ENCODE measurements at places on chromosomes 3 and 15.
A peak's percentile ranks its signal among the peaks of the same experiment; 100 is the strongest.

DNA sequence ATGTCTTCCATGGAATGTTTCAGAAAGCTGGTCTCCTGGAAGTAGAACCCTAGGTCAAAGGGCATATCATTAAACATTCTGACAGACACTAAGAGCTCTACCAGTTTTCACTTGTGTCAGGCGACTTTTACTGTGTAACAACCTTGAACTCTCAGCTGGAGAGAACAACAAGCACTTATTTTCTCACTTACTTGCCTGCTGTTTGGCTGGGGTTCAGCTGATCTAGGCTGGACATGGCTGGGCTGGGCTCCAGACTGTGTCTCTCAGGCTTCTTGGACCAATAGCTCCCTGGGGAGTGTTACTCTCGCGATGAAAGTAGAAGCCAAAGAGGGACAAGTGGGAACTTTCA is 527.3 kb downstream of the SHQ1 start:
- DNase-seq, result no peak

GRCh38 chr3:64653101-64653500 is 34.7 kb downstream of the ADAMTS9 start:
- DNase-seq, result no peak

- no peak for DNase-seq
Observed at GRCh38 chr3:48434591-48435222, 4.8 kb upstream of the PLXNB1 start.

- no peak for DNase-seq
Observed at GRCh38 chr3:55315396-55315795, 171.7 kb downstream of the WNT5A start.

DNA sequence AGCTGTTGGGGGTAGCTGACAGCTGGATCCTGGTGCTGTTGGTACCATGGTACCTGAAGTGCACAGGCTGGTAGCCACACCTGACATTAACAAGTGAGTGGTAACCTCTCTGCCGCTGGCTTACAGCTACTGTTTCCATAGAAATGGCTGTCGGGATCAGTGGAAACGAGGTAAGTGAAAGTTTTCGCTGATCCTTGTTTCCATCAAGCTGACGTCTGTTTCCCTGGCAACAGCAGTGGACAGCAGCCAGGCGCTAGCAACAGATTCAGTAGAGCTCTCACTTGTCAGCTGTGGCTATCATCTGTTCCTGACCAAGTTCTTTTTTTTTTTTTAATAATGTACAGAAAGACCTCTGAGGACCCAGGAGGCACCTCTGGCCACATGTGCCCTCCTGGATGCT is 166.2 kb downstream of the CHDH start:
- DNase-seq, result no peak

GRCh38 chr15:66961407-66961884 is 104.0 kb upstream of the SMAD3 start:
- DNase-seq, result peak; percentile 78

- DNase-seq, result no peak
Observed at GRCh38 chr15:99140590-99140989, 35.7 kb downstream of the SYNM start.

GRCh38 chr3:195160257-195160898 is 110.6 kb downstream of the XXYLT1 start:
- DNase-seq, result no peak

- no peak for DNase-seq
Observed at GRCh38 chr3:37667335-37667734, 194.3 kb upstream of the CTDSPL start.

GRCh38 chr3:16260046-16260445 is 4.7 kb downstream of the DPH3 start:
- DNase-seq, result peak; percentile 21

- no peak for DNase-seq
Observed at GRCh38 chr3:42140665-42141203, 49.6 kb downstream of the TRAK1 start.

- no peak for DNase-seq
Observed at GRCh38 chr15:94081829-94082228, 149.5 kb upstream of the MCTP2 start.

DNA sequence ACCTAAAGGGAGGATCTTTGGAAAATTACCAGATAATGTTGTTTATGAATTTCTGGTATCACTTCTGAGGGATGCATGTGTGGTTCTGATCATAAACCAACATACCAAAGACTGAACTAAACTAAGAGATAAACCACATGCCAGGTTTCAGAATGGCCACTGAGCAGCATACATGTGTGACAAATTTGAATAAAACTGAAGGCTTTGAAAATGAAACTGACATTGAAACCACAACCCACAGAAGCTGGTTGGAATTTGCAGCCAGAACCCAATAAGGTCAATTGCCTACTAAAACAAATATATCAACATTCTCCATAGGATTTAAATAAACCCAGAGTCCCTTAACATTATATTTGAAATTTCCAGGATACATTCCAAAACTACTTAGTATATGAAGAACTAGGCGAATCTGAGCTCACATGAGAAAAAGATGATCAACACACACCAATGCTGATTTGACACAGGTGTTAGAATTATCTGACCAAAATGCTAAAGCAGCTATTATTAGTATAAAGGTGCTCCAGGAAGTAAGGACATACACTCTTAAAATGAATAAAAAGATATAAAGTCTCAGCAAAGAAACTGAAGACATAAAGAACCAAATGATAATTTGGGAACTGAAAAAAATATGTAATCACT is 125.0 kb downstream of the ZNF280D start:
- no peak for DNase-seq

DNA sequence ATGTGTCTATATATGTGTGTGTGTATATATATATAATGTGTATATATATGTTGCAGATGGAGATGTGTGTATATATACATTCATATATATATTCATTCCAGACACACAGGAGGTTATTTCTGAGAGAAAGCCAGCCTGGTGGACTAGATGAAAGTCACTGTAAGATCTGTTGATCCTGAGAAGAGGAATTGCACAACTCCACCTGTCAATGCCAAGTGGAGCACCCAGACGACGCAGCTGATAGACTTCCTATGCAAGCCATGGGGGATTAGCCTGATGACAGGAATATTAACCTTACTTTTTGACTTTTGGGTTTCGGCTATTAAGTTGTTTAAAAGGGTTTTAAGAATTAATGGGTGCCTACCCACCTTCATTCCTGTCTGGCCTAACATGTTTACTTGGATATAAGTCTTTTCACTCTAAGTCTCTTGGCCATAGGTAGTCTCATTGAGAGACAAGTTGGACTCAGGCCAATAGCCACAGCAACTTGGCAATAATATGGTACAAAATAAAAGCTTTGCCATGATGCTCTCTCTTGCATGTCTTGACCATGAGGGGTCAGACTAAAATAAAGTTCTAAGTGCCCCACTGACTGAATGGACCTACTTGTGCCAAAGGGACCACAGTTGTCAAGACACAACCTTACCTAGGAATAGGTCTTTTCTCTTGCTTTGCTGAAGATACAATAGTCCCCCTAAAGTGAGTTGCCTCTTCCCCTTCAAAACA is 35.9 kb upstream of the GOLGA6L2 start:
- DNase-seq, result no peak

GRCh38 chr3:28467414-28467813 is 118.8 kb upstream of the AZI2 start:
- no peak for DNase-seq

DNA sequence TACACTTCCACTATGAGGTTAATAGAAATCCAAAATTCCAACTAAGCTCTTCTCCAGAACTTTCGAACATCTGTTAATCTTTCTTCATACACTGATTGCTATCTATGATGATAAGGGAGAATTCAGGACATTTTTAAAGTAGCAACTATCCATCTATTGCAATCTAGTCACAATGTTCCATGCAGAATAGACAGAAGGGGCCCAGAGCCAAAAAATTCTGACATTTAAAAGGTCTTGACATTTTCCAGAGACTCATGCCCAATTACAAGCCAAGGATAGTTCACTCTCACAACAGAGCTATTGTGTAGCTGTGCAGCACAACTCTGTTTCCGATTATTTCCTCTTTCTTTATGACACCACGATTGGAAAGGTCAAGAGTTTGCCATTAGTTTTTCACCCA is 999.7 kb upstream of the ALCAM start:
- DNase-seq, result no peak

- DNase-seq, result no peak
Observed at GRCh38 chr3:120144267-120144666, 50.0 kb upstream of the GSK3B start.

- DNase-seq, result no peak
Observed at GRCh38 chr15:60824196-60824595, 345.3 kb upstream of the ICE2 start.

GRCh38 chr3:141619450-141619849 is 118.6 kb upstream of the RNF7 start:
- no peak for DNase-seq

GRCh38 chr3:38229036-38229435 is 36.6 kb upstream of the SLC22A13 start:
- peak; percentile 14 for DNase-seq

DNA sequence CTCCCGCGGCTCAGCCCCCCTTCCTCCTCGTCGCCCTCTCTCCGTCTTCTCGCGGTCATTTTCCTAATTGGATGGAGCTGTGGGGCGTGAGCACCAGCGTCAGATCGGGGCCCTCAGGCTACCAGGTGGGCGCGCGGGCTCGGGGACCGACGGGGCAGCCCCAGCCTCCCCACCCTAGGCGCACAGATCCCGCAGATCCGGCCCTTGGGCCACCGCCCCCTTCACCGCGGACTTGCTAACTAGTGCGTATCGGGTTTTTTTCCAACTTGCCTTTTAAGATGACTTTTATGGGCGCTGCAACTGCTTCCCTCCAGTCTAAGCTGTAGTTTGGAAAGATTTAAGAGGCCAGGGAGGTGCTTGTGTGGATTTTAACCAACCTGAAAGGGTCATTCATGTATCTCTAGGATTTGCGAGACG is 1.3 kb downstream of the ZNF710 start:
- peak; percentile 57 for DNase-seq

DNA sequence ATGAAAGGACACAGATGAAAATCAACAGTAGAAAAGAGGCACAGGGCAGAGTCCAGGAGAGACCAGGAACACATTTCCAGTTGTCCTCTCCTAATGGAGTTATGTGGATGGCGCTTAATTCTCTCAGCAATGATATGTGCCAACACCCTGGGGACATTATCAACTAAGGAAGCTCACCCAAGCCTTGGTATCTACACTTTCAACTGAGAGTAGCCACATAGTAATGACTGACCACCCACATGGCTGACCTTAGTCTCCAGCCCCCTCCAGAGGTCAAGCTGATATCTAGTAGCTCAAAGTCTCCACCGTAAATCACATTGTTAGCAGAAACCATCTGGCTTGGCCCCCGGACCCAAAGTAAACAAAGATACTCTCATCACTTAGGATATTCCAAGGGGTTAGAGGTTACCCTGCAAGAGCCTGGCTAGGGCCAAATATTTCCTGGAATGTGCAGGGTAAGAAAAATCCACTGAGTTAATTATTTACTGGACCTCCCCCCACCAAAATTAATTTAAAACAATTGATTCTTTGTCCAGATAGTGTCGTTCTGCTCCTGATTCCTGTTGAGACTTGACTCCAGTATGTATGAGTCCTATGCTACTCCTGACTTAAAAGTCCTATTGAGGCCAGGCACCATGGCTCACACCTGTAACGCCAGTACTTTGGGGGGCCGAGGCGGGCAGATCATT is 24.8 kb downstream of the GABRR3 start:
- DNase-seq, result no peak

Data from inflammatory macrophage (primary cell).